ENCODE measurements at places on chromosomes 3 and 15.
A peak's percentile ranks its signal among the peaks of the same experiment; 100 is the strongest.

- peak; percentile 62 for DNase-seq
These were observed 16.1 kb downstream of the SLC28A2 start for GRCh38 chr15:45268135-45268534.

- no peak for DNase-seq
These were observed 10.6 kb upstream of the TNIK start for GRCh38 chr3:171470714-171471227.

GRCh38 chr15:48674876-48675275, 29.4 kb upstream of the FBN1 start:
- DNase-seq = no peak

DNA sequence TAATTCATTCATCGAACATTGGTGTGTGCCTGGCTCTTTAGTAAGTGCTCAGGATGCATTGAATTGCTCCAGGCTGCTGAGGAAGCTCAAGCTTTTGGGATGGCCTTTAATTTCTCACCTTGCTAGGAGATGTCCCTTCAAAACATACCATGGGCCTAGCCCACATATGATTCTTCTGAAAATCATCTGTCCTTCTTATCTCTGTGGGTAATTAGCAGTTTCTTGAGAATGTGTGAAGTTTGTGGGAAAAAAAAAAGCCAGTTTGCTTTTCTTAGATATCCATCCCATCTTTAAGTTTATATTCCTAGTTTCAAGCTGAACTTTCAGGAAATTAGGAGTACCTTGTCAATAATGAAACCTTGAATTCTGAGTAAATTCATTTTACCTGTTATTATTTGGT, 532.3 kb upstream of the SUCLG2 start:
- no peak for DNase-seq

DNA sequence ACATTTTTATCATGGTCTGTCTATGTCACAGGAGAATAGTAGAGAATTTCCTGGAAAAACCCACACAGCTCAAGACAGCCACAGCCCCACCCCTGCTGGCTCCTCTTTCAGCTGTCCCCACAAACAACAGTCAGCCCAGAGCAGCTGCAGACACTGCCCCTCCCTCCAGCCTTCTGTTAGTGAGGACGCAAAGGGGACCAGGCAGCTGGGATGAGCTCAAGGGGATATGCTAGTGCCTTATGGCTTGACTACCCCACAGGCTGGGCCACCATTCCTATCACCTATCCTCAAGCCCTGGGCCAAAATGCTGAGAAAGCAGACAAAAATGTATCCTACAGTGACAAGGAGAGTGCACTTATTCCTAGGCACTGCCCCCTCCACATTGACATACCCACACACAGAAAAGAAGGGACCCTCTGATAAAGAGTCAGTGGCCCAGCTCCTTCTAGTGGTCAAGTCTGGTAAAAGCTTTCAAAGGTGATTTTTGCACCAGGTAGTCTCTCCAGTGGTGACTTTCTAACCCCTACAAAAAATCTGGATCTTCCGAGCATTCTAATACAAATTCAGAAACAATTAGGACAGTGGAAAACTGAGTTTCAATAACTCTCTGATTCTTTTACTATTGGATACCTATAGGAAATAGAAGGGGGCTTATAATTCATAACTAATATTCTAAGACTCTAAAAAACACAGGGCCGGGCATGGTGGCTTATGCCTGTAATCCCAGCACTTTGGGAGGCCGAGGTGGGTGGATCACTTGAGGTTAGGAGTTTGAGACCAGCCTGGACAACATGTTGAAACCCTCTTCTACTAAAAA, 3.0 kb upstream of the MAP1A start:
- peak; percentile 87 for DNase-seq

- DNase-seq = no peak
These were observed 786 bp downstream of the RHOA start for GRCh38 chr3:49410846-49411534.

- DNase-seq = no peak
These were observed 187.4 kb downstream of the ZIC4 start for GRCh38 chr3:147218965-147219364.

- peak; percentile 67 for DNase-seq
These were observed 462.1 kb downstream of the MFSD1 start for GRCh38 chr3:159263750-159264553.

Measured in GM23338 (cell line).